Amygdala (tissue), 56 donors: ENCODE measurements at places on chromosomes 3 and 15.
A peak's percentile ranks its signal among the peaks of the same experiment; 100 is the strongest.

DNA sequence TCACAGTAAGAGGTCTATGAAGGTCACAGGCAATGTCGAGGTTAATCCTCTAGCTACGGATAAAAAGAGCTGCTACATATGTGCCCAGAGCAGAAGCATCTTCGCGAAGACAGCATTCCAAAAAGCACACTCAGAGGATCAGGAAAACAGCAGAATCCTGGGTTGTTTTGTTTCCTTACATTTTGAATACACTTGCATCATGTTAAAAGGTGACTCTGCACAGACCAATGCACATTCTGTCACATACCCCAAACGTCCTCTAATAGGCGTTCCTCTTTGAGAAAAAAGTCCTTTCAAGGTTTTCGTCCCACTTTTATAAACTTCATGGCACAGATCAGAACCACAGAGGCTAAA, 52.7 kb downstream of the VGLL4 start:
- DNase-seq: no peak

DNA sequence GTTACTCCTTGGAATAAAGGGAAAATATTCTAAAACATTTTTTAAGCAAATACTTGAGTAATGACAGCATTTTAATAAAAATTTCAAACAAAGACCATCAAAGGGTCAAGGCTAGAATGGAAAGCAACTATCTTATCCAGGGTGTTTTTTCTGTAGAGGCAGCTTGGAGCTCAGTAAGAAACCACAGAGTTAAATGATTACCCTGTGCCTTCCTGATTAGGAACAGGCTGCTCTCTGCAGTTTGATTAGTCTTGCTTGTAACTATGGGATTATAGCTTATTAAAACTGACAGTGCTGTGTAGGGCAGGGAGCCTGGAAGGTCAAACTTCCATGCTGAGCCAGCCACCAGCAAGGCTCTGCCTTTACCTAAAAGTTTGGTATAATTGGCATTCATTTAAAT, 33.1 kb downstream of the QTRT2 start:
- no peak for DNase-seq

GRCh38 chr3:113274425-113275257, 63.3 kb downstream of the BOC start:
- no peak for DNase-seq

DNA sequence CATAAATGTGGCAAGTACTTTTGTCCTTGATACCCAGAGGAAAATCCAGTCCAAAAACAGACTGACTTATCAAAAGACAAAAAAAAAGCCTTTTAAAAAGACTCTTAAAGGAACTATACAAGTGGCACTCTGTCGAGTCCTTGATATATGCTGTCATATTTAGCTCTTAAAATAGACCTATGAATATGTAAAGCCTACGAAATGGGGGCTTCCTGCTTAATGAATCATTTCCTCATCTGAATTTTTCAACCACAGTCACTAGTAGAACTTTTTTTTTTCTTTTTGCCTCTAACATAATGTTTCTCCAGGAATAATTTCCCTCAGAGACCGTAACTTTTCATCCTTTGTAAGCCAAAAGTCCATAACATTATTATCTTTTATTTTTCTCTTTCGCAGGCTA, 95.8 kb downstream of the P3H2 start:
- DNase-seq: no peak

- peak; percentile 31 for DNase-seq
These were observed 2.4 kb upstream of the CD96 start for GRCh38 chr3:111539351-111540331.

DNA sequence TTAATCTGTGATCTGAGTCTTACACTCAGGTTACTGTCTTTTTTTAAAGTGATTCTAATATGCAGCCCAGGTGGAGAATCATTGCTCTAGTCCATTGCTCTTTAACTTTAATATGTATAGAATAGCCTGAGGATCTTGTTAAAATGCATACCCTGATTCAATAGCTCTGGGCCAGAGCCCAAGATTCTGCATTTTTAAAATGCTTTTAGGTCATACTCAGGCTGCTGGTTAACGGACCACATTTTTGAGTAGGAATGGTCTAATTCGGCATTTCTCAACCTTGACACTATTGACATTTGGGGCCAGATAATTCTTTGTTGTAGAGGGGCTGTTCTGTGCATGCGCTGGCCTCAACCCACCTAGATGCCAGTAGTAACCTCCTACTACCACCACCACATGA, 20.9 kb upstream of the FSTL1 start:
- no peak for DNase-seq

GRCh38 chr15:64092864-64093626, 593 bp downstream of the CIAO2A start:
- DNase-seq: no peak

- no peak for DNase-seq
These were observed 96.3 kb upstream of the ZBED2 start for GRCh38 chr3:111691293-111691909.

GRCh38 chr3:8143186-8143585, 358.4 kb upstream of the LMCD1 start:
- DNase-seq: no peak

DNA sequence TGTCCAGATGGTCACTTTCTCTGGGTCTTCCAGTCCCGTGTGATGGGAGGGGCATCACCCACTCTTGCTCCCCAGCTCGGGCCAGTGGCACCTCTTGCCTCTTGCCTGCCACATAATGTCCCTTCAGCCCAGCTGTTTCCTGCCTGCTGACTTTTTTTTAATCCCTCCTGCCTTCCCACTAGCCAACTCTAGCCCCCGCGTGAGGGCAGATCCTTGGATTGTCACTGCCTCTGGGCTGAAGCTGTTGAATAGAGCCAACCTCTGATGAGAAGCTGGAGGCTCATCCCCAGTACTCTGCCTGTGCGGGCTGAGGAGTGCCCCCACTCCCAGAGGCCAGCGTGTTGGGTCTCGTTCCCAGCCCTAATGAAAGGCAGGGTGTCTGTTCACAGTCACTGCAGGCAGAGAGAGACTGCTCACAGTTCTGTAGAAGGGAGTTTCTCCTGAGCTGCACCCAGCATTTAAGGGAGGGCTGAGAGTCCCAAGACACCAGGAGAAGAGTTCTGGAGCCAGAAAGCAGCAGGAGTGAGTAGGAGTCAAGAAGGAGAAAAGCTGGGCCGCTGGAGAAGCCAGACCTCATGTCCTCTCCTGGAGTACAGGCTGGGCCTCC, 30.1 kb upstream of the TIMP4 start:
- no peak for DNase-seq

DNA sequence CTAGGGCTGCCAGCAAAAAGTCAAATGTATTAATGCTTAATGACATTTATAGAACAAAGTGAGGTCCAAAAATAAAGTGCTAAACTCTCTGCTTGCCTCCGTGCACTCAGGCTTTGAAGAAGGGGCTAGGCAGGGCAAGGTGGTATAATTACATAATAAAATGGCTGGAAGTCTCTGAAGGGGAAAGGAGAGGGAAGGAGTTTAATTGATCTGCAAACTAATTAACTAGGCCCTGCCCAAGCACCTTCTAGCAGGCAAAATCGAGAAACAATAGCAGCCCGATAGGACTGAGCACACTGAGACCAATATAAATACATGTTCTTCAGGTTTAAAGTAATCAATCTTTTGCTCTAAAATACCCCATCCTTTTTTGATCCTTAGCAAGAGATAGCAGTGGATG, 13.0 kb downstream of the DIS3L start:
- DNase-seq: no peak

- no peak for DNase-seq
These were observed 80.1 kb downstream of the EBLN2 start for GRCh38 chr3:73141525-73141924.

DNA sequence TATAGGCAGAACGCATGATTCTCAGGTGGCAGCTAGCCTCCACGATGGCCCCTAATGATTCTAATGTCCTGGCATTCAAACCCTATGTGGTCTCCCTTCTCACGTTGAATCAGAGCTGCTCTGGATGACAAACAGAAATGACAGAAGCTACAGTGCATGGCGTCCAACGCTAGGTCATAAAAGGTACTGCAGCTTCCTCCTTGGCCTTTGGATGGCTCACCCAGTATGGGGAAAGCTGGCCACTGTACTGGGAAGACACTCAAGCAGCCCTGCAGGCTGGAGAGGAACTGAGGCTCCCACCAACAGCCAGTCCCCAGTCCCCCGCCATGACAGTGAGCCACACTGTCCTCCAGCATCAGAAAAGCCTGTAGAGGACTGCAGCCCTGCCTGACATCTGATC, 286.3 kb downstream of the FAM43A start:
- DNase-seq: no peak
